ENCODE measurements at places on chromosomes 2 and 18. TPM values are rescaled to one million over a fixed set of nuclear protein-coding genes. Genes with fewer than 3 reads are reported as not detected.

The RAB17 gene
- total RNA-seq, result 3.2 TPM

GRCh38 chr2:239222312-239222660 lies 178.5 kb downstream of the HDAC4 start:
- DNase-seq, result no peak

GRCh38 chr2:46363535-46364170 lies 66.4 kb downstream of the EPAS1 start:
- DNase-seq, result no peak

DNA sequence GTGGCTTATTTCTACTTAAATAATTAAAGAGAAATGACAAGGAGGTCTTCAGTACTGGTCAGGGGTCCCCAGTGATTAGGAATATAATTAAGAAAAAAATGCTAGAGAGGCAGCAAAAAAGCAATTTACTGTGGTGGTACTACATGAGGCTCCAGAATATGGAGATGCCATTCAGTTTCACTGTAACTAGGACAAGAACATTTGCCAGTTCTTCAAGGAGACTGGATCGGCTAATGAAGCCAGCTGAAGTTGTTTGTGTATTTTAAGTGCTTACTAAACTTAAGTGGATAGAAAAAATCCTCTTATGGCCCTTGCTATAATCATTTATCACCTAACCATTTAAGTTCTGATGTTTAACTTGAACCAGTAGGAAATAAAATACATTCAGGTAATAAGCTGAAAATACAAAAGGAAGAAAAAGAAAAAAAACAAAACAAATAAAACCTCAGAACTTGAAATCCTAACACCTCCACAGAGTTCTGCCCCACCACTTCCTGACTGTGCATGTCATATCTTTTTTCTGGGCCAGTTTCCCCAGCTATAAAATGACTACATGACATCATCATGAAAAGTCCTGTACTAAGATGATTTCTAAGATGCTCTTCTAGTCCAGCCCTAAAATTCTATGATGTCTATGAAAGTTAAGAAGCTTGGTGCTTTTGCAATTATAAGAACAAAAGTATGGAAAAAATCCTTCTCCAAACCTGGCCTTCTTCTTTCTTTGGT lies 98.0 kb downstream of the TRABD2A start:
- DNase-seq, result no peak

GRCh38 chr2:214574084-214574781 lies 163.4 kb downstream of the VWC2L start:
- DNase-seq, result no peak

- no peak for DNase-seq
Measured at GRCh38 chr2:58911877-58912276, 670.8 kb upstream of the FANCL start.

DNA sequence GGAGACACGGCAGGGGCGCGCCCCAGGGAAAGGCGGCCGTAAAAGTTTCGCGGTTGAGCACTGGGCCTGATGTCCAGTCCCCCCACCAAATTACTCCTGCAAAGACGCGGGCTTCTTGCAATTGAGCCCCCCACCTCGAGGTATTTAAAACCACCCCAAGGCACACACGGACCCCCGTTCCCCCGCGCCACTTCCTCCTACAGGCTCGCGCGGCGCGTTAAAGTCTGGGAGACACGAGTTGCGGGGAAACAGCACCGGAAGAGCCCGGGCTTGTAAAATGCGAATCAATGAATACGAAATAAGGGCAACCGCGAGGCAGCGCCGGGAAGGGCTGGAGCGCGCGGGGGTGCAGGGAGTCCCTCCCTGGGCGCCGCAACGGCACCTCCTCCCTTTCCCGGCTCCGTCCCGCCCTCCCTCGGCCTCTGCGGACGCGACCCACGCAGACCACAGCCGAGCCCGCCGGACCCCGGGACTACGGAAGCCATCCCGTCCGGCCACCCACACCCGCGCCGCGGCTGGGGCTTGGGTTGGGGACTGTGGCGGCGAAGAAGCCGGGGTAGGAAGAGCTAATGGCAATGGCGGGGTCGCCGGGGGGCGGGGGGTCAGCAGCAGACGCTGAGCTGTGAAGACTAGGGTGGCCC lies 918 bp upstream of the NETO1 start:
- DNase-seq, result no peak

DNA sequence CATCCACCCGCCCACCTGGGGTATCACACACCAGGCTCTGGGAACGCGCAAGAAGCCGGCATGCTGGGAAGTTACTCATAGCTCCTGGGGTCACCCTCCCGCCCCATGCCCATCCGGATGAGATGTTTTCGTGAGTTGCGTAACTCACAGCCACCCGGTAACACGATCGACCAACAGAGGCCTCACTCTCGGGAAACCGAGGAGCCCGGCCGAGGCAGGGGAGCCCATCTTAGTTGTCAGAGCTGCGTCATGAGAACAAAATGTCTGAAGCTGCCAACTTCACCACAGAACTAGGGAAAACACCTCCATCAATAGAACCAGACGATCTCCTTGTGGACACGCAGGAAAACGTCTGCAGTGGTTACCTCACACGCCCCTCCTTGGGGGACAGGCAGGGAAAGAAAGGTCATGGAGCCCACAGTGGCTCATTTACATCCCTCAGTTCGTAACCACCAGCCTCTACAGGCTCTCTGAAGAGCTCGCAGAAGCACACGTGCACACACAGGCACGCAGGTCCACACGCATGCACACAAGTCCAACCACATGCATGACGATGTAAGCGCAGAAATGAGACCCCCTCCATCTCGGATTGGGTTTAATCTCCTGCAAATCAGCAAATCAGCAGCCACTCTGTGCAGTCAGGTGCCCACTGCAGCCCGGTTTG lies 26.2 kb downstream of the ADI1 start:
- DNase-seq, result no peak

GRCh38 chr2:232871418-232871834 lies 1.4 kb downstream of the SNORC start:
- no peak for DNase-seq

DNA sequence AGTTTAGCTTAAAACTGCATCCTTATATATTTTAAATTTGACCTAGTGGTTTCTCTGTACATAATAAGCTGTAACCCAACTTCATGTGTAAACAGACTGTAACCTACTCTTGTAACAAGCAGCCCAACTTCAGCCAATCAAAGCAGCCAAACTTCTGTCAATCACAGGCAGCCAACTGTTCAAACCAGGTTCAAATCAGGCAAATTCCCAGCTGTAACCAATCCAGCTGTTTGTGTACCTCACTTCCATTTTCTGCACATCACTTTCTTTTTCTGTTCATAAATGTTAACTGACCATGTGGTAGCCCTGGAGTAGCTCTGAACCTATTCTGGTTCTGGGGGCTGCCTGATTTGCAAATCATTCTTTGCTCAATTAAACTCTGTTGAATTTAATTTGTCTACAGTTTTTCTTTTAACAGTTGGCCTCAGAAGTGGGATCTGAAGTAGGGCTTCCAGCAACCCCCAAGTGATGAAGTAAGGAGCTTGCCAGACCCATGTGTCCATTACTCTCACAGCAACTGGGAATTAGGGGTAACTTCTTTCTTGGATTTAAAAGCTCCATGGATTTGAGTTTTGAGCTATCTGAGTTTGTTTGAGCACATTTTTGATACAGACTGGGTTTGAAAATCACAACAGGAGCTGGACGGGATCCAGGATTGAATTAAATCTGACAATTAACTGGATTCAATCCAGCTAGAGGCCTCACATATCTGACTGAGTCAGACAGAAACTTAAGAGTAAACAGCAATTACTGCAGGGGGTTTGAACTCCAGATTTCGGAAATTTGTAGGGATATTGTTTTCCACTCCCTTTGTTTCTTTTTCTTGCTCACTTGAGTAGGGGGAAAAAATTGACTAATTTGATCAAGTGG lies 1569.7 kb upstream of the SLC39A10 start:
- DNase-seq, result no peak

- DNase-seq, result no peak
Measured at GRCh38 chr18:55763298-55763697, 175.3 kb upstream of the TCF4 start.

DNA sequence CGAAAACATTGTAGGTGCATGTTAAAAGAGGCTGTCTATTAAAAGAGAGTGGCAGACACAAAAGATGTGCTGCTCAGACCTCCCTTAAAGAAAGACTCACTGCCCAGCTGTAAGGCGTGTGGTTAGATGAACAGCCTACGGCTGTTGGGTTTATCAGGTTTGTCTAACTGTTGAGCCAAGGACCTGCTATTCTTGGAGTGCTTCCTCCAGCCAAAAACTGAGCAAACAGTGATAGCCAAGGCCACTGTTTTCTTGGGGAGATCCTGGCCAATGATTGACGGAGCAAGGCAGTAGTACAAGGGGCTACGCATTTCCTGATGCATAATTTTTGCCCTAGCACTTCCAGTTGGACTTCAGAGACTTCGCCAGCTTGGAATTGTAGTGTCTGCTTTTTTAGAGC lies 1.4 kb upstream of the RAB3GAP1 start:
- no peak for DNase-seq

- no peak for DNase-seq
Measured at GRCh38 chr2:46973673-46974072, 58.1 kb upstream of the MCFD2 start.

- DNase-seq, result no peak
Measured at GRCh38 chr18:70503060-70503459, 214.2 kb downstream of the SOCS6 start.

- DNase-seq, result no peak
Measured at GRCh38 chr2:25817630-25818029, 60.7 kb downstream of the ASXL2 start.

The GCG gene
- not detected for total RNA-seq

DNA sequence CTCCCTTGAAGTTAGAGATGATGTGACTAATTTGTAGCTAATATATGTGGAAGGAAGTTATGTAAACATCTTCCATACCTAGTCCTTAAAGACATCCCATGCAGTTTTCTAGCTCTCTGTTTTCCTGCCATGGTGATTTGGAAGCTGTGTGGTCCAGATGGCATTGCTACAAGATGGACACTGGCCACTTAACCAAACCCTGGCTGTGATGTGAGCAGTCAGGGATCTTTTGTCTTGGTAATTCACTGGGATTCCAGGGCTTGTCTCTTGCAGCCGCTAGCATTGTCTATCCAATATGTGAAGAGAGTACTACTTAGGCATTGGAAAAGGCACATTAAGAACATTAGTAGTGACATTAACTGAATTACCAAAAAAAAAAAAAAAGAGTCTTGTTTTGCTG lies 139.9 kb upstream of the DOCK10 start:
- DNase-seq, result no peak

The ACTG2 gene
- total RNA-seq, result 1.3 TPM

- no peak for DNase-seq
Measured at GRCh38 chr2:64298161-64298560, 153.9 kb upstream of the PELI1 start.

- DNase-seq, result peak; percentile 60
Measured at GRCh38 chr2:190119257-190119656, 56.7 kb upstream of the MSTN start.

GRCh38 chr2:200861617-200862155 lies 2.8 kb downstream of the CLK1 start:
- no peak for DNase-seq

DNA sequence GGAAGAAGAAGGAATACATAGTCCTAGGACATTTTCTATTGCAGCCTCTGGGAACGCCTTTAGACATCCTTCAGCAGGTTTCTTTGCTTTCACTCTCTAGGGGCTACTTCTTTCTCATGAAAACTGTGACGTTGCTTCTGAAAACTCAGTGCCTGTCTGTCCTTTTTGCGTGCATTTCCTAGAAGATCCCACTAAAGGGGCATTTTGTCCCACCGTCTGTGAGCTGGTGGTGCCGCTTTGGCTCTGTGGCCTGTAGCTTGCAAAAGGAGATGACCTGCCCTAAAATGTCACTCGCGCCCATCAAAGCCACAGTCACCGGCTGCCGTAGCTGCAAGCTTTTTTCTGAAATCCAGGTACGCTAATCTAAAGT lies 579 bp downstream of the STAT4 start:
- DNase-seq, result no peak

DNA sequence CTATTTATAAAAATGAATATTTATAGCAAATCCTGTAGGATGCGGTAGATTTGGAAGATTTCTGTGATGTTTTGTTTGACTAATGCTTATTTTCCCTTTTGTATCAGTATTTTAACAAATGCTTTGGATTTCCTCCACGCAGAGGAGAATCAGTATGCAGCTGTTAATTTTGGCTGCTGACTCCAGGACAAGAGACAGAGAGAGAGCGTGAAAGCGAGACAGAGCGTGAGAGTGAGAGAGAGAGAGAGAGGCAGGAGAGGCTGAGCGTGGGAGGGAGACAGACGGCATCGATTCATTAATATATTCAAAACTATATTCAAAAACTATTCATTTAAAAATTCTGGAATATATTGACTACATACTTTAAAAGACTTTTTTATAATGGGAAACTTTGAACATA lies 62.5 kb downstream of the RRM2 start:
- DNase-seq, result peak; percentile 40

DNA sequence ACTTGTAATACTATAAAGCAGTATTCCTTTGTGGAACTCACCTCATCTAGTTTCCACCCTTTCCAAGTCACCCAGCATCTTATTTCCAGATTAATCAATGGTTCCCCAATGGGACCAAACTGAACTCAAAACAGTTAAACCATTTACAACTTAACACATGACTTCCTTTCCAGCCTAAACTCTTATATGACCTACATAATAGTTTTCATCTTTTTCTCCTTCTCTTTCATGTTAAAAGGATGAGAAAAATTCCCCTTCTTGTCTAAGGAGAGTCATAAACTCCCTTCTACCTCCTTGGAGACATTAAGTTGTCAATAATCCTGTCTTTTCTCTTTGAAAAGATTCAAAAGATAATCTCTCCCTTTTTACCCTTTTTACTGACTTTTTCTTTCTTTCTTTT lies 6.7 kb downstream of the PPP3R1 start:
- DNase-seq, result no peak

GRCh38 chr2:99104006-99104405 lies 37.5 kb upstream of the C2orf15 start:
- no peak for DNase-seq

DNA sequence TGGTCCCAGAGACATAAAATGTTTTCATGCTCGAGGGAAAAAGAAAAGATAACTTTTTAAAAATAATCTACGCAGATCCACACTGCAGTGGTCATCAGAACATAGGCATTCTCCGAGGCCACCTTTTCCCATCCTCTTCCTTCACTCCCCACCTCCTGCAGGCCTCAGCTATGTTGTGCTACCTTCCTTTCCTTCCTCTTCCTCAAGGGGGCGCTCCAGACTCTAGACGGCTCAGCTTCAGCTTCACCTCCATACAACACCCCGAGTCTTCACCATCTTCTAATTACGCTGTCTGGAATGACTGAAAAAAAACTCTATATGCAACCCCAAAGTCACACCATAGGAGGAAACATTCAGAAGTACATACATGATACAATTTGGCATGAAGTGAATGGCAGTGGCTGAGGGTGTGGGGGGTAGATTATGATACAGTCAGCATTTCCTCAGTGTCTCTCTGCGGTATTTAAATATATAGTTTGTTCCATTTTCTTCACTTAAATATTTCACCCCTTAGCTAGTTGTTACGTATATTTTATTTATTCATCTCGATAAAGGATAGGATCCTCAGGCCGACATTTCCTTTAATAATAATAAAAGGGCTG lies 583.6 kb downstream of the IRS1 start:
- peak; percentile 87 for DNase-seq

- DNase-seq, result peak; percentile 75
Measured at GRCh38 chr2:236731767-236732580, 162.3 kb downstream of the ACKR3 start.

The UGT1A7 gene
- not detected for total RNA-seq

GRCh38 chr2:65142515-65142914 lies 12.6 kb upstream of the RAB1A start:
- no peak for DNase-seq

All from testis (tissue), 5 donors.